ENCODE measurements at places on chromosomes 7 and 10.

- no peak for DNase-seq
Measured at GRCh38 chr7:29329686-29330085, 135.1 kb downstream of the CHN2 start.

GRCh38 chr10:75468612-75469005, 37.2 kb downstream of the LRMDA start:
- DNase-seq = no peak

- peak; percentile 8 for DNase-seq
Measured at GRCh38 chr7:13800694-13801448, 188.6 kb downstream of the ETV1 start.

- DNase-seq = no peak
Measured at GRCh38 chr7:101099969-101100781, 14.9 kb downstream of the TRIM56 start.

GRCh38 chr10:102422545-102423129, 2.0 kb downstream of the FBXL15 start:
- peak; percentile 53 for DNase-seq

- DNase-seq = no peak
Measured at GRCh38 chr7:15490291-15490690, 71.5 kb downstream of the AGMO start.

DNA sequence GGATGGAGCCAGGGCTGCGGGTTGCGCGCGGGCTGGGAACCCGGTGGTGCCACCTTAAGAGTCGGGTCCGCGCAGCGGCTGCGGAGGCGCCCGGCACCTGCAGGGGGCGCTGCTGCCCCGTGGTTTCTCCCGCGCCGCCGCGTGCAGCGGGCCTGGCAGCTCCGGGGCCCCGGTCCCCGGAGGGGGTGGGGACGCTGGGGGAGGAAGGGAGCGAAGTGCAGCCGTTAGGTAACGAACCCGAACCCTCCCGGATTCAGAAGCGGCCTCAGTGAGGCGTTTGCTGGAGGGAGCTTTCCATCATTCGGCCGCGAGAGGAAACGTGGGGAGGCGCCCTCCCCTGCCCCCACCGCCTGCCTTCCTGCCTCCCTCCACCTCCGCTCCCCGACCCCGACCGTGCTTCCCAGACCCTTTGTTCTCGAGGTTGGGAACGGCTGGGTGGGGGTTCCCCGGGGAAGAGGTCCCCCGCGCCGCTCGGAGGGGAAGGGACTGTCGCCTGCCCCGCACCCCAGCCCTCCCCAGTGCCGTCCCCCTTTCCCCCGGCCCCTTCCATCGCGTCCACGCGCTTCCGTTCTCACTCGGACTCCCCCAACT, 29.6 kb downstream of the SKIDA1 start:
- DNase-seq = peak; percentile 89

DNA sequence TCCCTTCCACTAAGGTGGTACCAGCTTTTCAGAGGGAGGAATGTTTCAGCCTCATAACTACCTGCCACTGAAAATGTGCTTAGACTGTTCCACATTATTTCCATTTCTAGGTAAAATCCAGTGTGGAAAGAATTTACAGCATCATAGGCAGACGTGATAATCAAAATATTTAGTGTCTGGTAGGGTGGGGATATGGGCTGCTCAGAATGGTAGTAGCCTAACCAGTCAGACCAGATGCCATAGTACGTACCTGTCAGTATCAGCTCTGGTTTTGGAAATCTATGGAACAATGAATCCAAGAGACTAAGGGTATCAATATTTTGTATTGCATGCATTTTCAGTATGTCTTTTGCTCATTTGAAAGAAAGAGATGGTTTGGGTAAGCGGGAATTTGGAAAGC, 76.8 kb upstream of the APBB1IP start:
- DNase-seq = no peak
